ENCODE measurements at places on chromosomes 4 and X.

GRCh38 chr4:186627226-186627865 lies 72.0 kb upstream of the MTNR1A start:
- DNase-seq: no peak

DNA sequence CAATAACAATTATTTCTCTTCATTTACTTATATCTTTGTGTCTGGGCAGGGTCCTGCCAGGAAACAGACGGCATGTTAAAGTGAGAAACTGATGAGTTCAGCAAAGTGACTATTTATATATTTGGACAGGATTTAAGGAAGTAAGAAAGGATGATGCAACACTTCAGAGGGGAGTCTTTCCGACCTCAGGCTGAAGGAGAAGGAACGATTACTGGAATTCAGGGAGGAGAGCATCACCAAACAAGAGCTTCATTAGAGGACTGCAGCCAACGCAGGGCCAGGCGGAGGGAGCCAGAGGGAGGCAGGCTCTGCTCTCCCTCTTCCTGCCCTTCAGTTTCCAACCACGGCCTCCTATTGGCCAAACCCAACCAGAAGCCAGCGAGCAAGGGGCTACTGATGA lies 1.5 kb upstream of the TLR7 start:
- DNase-seq: no peak

DNA sequence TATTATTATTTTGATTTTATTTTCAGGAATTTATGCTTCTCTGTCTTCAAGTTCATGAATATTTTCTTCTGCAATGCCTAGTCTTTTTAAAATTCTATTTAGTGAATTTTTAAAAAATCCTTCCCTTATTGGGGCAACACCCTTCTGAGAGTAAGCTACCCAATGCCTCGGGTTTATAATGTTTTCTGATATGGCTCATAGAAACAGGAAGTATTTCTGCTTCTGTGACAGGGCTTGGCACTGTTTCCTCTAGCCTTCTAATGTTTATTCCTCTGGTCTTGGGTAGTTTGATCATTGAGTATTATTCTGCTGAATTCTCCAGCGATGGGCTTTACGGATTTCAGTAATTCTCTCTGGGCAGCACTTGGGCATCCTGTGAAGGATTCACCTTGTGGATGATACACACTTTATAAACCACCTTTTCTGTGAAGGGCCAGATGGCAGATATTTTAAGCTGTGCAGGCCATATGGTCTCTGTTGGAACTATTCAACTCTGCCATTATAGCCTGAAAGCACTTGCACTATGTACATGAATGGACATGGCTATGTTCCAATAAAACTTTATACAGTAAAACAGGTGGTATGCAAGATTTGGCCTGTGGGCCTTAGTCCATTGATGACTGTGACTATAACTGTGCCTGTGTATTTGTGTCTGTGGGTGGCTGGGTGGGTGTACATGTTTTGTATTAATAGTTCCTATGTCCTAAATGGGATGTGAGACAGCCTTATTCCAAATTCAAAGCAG lies 95.9 kb upstream of the FAT1 start:
- DNase-seq: no peak

DNA sequence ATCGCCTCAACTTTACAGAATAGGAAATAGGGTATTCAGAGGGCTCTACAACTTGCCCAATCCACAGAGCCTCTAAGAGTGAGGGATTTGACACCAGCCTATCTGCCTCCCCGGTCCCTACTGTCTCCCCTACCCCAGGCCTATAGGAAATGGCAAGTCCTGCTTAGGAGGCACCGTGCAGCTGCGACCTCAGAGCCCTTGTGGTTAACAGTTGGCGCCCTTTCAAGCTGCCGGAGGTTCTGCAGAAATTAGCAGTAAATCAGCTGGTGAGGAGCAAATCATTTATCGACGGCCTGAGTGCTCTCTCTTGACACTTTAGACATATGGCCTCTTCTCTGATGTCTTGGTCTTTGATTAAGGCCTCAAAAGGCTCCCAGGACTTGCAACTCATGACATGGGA lies 96.9 kb downstream of the CLNK start:
- DNase-seq: no peak

DNA sequence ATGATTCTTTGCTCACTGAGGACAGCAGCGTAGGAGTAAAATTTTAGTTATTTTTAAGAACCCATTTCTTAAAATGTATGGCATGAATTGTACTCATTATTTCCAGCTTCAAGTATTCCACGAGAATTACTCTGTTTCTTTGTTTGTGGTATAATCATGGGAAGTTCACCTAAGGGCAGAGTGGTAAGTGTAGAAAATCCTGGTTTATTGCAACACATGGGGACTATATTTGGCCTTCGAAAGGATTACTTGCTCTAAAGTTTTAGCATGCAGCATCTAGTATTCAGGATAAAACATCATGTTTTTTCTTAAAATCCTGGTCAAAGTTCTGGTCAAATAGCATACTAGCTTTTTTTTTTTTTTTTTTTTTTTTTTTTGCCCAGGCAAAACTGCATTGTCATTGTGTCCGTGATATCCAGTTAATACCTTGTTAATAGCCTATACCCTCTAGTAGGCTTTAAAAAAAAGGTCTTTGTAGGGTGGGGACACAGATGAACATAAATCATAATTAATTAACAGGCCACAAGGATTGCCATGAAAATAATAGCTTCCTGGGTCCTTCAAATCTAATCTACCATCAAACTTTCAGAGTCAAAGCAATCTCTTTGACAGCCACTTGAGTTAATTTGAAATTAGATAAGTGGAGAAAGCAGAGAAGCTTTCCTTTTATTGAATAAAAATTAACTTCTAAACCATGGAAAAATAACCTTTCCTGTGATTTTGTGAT lies 44.6 kb upstream of the VEGFC start:
- no peak for DNase-seq

GRCh38 chr4:87804871-87805270 lies 5.5 kb downstream of the IBSP start:
- no peak for DNase-seq

DNA sequence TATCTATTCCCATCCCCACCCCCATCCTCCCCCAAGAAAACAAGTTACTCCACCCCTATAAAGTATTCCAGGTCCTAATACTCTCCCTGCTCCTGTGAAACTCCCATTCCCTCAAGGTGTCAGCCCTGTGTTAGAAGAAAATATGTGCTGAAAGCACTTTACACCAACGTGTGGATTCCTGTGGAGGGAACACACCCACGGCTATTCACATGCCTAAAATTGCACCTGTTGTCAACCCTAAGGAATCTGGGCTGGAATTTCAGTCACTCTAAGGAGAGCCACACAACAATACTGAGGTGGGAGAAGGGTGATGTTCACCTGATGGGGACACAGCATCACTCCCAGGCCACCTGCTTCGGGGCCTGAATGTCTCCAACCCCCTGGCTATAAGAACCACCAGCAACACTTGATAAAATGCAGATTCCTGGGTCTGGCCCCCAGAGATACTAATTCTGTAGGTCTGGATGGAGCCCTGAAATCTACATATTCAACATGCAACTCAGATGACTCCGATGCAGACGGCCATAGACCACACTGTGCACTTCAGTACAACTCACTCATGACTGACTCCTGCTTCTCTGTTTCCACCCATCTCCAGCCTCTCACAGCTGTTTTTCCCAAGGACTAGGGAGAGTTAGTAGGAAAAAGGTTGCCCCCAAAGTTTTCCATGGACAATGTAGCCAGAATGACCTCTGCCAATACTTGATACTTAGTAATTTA lies 15.8 kb downstream of the SCD5 start:
- DNase-seq: no peak

- DNase-seq: no peak
Observed at GRCh38 chr4:162116095-162116779, 47.6 kb downstream of the FSTL5 start.

- DNase-seq: peak; percentile 15
Observed at GRCh38 chrX:118346258-118347094, 570 bp downstream of the WDR44 start.

- no peak for DNase-seq
Observed at GRCh38 chr4:94892051-94892450, 134.3 kb downstream of the BMPR1B start.

GRCh38 chrX:152641996-152642395 lies 4.3 kb downstream of the GABRQ start:
- peak; percentile 0 for DNase-seq

Measured in SHP77 (cell line).